ENCODE measurements at places on chromosomes 3 and 15.

GRCh38 chr3:128337305-128337704 is 129.4 kb downstream of the DNAJB8 start:
- DNase-seq = no peak

DNA sequence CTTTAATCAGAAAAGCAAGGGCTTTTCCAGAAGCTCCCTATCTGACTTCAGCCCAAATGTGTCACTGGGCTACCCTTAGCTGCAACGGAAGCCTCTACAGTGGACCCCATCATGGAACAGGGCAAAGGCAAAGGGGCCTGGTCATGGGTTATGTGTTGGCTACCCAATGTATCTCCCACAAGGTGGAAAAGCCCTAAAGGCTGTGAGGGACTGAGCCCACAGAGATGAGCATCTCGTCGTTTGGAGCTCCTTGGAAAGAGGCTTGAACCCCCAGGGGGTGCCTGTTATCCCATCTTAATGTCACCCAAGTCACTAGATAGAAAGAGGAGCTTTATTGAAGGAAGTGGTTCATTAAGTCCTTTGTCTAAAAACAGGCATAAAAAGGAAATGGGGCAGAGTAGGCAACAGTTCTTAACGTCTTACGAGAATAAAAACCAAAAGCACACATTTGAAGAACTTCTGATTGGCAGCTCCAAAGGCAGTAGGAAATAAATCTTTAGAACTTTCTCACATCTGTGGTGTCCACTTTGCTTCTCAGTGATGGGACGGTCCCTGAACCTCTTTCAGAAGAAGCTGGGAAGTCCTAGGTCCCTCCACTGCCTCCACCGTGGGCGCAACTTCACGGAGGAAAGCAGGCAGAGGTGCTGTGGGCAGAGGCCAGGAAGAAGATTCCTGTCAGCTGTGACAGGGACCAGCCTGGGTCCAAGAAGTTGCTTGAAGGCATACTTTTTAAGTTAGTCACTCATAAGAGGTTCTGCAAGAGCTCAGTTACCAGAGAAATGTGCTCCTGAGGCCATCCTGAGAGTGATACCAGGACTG is 93.7 kb downstream of the MYLK start:
- DNase-seq = no peak

- no peak for DNase-seq
Measured at GRCh38 chr15:77851691-77852090, 219.0 kb upstream of the LINGO1 start.

DNA sequence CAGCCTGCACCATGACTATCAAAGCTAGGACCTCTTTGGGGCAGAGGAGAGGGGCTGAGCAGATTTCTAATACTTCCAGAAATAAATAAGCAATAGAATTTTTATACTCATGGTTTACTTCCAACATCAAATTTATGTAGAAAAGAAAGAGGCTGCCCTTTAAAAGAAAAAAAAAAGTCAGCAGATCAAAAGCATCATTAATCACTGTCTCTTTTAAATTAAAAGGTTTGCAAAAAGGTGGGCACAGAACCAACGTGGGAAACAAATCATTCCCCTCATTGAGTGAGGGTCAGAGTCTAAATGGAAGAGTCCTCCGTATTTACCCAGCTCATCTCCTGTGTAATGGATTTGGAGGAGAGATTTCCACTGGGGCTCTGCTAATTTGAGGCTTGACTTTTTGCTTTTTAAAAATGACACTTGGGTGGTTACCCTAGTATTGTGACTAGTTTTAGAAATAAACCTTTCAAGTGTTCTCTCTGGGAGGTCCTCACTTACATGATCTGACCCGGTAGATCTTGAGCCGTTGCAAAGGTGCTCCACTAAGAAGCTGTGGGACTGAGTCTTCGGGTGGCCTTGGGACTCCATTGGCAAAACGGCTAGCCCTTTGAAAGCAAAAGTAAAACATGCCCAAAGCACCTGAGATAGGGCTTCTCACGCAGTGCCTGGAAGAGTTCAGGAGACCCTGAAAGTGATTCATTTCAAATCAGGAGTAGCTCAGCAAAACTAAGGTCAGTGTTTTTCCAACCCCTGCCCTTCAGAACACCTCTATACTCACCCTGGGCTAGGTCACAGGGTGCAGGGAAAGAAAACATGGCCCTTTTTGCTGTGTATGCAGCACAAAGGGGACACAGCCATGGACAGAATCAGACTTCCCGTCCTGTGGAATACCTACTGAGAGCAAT is 320.9 kb downstream of the FOXP1 start:
- DNase-seq = no peak

Measured in G401 (cell line).